Cortex of kidney (tissue), 1 donor: ENCODE measurements at places on chromosomes 2 and 18.

- no peak for DNase-seq
These were observed 23.5 kb downstream of the ROCK2 start for GRCh38 chr2:11320698-11321492.

DNA sequence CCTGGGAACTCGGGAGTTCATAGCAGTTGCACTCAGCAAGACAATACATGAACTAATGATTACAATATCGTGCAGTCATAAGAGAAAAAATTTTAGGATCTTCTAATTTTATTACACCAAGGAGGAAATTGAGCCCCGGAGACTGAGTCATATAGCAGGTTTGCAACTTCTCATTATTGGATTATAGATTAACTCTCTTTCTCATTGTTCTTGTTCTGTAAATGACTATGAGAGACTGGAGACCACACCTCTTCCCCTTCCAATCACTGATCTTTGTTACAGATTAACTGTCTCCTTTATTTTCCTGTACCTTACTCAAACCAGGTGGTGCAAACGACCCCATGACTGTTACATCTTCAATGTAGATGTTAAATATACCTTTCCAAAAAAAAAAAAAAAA, 435.8 kb upstream of the DDX18 start:
- no peak for DNase-seq

GRCh38 chr18:78736015-78736690, 243.5 kb upstream of the SALL3 start:
- no peak for DNase-seq

- DNase-seq = no peak
These were observed 1132.5 kb upstream of the CELF4 start for GRCh38 chr18:38698088-38698487.

DNA sequence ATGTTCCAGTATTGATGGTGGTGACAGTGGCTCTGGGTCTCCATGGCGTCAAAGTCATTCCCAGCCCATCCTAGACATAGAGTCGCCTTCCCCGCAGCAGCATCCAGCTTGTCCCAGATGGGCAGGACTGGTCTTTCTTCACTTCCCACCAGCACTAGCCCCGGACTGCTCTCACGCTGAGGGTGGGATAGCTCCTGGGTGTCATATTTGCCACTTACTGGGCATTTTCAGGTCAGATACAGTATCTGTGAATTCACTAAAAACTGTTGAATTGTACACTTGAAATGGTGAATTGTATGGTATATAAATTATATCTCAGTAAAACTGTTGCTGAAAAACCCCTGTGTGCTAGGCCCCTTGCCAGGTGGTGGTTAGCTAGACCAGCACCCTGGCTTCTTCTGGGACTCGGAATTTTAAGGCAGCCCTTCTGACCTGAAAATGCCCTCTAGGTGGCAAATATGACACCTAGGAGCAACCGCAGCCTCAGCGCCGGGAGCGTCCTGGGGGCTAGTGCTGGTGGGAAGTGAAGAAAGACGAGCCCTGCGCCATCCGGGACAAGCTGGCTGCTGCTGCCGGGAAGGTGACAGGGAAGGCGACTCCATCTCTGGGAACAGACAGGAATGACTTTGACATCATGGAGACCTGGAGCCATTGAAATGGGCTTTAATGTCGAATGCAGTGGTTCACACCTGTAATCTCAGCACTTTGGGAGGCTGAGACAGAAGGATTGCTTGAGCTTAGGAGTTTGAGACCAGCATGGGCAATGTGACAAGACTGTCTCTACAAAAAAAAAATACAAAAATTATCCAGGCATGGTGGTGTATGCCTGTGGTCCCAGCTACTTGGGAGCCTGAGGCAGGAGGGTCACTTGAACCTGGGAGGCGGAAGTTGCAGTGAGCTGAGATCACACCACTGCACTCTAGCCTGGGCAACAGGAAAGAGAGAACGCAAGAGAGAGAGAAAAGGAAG, 56.2 kb downstream of the DDX1 start:
- no peak for DNase-seq
